ENCODE measurements at places on chromosomes 7 and 10. TPM values are rescaled to one million over a fixed set of nuclear protein-coding genes. Genes with fewer than 3 reads are reported as not detected.

GRCh38 chr10:113113918-113114317, 163.9 kb downstream of the TCF7L2 start:
- no peak for DNase-seq

ZNF239 gene
- total RNA-seq, result 3.3 TPM

KLLN gene
- 0.69 TPM for total RNA-seq

DNA sequence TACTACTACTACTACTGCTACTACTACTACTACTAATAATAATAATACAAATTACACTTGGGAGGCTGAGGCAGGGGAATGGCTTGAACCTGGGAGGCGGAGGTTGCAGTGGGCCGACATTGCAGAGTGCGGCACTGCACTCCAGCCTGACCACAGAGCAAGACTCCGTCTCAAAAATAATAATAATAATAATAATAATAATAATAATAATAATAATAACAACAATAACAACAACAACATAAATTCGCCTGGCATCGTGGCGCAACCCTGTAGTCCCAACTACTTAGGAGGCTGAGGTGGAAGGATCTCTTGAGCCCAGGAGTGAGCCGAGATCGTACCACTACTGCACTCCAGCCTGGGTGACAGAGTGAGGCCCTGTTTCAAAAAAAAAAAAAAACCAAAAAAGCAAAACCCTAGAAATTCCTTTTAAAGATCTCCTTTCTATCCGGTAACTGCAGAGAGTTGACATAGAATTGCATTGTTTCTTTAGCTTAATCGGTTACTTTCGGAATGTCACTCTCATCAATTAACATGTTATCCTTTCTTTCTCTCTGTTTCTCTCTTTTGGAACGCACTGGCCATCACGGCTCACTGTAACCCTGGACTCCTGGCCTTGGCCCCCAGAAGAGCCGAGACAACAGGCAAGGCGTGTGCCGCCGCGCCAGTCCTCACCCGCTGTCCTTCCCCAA, 972 bp downstream of the PHYH start:
- DNase-seq, result no peak

PTER gene
- 11.8 TPM for total RNA-seq

ZNF804B gene
- total RNA-seq, result not detected

GRCh38 chr10:119415536-119416503, 126.7 kb downstream of the RGS10 start:
- no peak for DNase-seq

AKR1C2 gene
- 85.5 TPM for total RNA-seq

DNA sequence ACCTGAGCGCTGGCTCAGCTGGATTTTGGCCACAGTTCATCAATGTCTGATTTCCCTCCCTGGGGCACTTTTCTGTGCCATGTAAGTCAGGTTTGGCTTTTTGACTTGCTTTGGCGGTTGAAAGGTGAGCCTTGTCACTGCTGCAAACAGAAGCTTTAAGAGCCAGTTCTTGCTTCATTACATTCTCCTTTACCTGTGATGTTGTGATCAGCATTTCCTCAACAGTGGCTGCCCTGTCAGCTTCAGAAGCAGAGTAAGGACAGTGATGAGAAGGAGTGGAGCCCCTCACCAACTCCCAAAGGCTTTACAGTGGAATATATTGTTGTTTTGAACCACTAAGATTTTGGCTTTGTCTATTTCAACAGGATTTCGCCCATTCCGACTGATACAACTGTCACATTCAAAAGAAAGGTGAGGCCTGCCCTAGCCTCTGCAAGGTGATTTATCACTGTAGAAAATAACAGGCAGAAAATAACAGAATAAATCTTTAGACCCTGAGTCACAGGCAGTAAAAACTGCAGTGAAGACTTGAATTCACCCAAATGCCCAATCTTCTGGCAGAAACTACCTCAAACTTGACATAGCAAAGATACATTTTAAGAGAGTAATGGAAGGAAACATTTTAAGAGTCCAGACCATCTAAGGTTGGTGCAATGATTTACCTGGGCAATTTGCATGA, 13.3 kb upstream of the DKK1 start:
- DNase-seq, result no peak

GJD4 gene
- not detected for total RNA-seq

EN2 gene
- not detected for total RNA-seq

OR2A7 gene
- total RNA-seq, result 4.8 TPM

GRCh38 chr7:100483090-100483721, 521 bp upstream of the NYAP1 start:
- peak; percentile 58 for DNase-seq

PAOX gene
- 9.4 TPM for total RNA-seq

TSPAN15 gene
- 108 TPM for total RNA-seq

DNA sequence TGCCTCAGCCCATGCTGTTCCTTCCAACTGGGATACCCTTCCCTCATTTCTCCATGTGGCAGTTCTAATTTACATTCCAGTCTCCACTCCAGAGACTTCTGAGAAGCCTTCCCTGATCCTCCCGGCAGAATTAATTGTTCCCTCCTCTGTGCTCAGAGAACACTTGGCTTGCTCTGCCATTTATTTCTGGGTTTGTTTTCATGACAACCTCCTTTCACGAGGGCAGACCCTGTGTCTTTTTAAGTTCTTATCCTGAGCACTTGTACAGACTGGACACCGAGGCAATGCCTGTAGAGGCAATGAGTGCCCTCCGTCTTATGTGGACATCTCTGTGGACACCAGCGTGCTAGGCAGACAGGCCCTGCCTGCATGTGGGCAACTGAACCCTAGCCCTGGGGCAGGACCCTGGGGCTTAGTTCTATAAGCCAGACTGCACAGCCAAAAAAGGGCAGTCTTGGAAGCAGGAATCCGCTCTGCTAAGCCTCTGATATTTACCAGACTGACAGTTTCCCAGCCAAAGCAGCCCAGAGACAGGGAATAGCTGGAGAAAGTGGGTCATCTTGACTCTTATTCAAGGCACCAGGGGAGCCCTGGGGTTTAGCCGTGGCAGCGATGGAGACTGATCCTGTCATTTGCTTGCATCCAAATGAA, 474.0 kb downstream of the RPS24 start:
- DNase-seq, result peak; percentile 40

GRCh38 chr7:30797176-30798040, 26.2 kb downstream of the MINDY4 start:
- peak; percentile 40 for DNase-seq

DNA sequence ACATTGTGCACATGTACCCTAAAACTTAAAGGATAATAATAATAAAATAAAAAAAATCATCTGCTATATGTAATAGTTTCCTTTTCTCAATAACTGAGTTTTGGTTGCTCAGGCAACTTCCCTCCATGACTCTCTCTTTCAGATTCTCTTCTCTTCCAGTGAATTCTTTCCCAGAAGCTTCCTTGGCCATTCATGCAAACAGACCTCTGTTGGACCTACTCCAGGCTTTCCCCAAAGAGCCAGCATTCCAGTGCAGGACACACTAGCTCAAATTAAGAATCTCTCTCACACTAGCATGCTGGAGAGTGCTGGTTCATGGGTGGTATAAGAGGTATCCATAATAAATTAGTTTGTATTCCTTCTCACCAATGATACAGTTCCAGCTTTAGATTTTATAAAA, 31.0 kb upstream of the ZEB1 start:
- DNase-seq, result no peak

DNA sequence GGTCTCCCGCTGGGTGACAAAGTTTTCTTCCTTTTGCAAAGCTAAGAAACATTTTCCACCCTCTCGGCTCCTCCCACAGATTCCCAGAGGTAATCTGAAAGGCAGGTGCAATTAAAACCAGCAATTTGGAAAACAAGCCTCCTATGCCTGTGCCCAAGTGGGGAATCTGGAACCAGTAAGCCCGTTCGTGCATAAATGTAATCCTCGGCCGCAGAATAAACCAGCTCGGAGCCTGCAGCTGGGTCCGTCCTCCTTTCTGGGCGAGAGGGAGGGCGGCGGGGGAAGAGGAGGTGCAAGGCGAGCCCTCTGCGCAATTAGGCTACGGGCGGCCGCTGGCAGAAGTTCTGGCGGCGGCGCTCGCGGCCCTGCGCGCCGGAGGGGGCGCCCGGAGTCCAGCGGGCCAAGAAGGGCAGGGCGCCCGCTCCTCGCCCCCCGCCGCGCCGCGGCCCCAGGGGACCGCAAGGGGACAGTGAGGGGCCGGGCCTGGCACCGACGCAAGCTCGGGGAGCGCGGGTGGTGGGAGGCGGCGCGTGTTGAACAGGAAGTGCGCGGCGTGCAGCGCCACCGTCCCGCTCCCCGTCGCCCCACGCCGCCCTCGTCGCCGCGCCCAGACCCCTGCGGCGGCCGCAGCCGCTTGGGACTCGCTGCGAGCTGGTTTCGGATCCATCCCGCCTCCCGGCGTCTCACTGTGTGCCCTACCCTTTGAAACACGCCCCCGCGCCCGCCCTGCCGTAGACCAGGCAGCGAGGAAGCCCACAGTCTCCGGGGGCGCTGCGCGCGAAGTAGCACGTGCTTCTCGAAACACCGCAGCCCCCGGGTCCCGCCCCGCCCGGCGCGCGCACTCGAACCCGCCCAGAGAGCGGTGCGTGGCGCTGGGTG, at the start of gene PRKAG2:
PRKAG2 (minus strand) TSS at position 217 of the 879 bp plus-strand sequence. CDS start 495 bp downstream, outside the sequence.
- peak; percentile 55 for DNase-seq

DNA sequence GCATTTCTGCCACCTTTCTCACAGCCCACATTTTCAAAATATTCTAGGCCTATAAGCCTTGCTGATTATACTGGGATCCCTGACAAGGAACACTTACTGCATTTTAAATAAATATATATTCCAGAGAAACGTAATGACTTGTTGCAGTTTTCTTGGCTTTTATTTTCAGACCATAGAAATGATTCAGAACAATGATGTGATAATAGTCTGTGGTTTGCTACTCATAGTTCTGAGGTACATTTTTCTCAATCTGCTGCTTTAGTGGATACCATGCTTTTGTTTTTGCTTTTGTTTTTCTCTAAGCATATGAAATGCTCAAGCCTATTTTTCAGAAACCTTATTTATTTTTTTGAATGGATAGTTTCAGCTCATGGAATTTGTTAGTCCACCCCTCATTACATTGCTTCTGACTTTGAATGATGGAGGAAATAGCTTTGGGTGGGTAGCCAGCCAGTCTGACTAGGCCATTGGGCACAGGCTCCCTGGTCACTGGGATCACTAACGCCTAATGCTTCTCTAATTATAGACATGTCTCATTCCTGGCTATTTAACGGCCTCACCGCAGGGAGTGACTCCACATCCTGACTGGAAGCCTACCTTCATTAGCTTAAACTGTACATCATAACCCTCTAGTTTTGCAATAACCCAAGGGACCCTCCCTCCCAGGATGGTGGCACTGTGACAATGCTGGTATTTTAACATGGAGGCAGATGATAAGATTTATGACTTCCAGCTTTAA, 66.1 kb downstream of the MBL2 start:
- no peak for DNase-seq

GRCh38 chr10:80582286-80582960, 44.7 kb downstream of the SH2D4B start:
- no peak for DNase-seq

KCND2 gene
- 6.0 TPM for total RNA-seq

GRCh38 chr7:119343289-119343688, 929.7 kb upstream of the KCND2 start:
- DNase-seq, result no peak

Data from mucosa of gallbladder (tissue), 1 donor.